IMR-90 (cell line): ENCODE measurements at places on chromosomes 12 and 14.

- no peak for DNase-seq
Measured at GRCh38 chr12:39227218-39227617, 215.7 kb downstream of the KIF21A start.

DNA sequence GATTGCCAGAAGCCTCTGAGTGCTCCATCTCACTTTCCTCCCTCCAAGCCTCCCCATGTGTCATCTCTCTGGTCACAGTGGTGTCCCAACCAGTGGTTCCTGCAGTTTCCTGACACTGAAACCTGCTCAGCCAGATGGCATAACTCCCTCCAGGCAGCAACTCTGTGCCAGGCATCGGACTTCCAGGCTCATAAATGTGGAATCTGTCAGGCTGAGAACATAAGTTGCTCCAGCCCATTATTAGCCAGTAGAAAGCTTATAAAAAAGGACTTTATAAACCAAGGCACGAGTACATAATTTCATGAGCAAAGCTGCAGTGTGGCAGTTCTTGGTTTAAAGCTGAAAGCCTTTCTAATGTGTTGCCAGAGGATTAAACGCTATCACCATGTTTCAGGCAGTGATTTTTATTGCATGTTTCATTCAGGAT lies 194.3 kb downstream of the DACT1 start:
- no peak for DNase-seq

DNA sequence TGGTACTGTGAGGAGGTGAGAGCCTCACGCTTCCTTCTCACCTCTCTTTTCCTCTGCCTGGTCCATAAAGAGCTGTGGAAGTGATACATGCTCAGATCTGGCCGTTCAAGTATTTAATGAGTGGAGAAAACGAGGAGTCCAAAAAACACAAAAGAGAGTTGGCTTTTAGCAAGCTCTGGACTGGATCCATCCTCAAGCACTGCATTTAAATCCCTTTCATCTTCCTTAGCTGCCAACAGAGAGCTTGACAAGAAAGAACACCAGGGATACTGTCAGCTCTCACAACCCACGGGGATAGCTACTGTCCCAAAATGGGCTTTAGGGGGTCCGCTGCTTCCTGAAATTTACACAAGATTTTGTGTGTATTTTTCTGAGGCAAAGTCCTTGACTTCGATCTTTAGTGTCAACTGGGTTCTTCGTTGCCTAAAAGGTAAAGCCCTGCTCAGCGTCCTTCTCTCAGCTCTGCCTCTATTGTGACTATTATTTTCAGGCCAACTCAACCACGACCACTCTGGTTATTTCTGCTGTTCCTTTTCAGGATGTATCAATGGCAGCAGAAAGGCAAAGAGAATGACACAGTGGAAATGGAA lies 120.9 kb downstream of the TMTC1 start:
- DNase-seq = no peak

DNA sequence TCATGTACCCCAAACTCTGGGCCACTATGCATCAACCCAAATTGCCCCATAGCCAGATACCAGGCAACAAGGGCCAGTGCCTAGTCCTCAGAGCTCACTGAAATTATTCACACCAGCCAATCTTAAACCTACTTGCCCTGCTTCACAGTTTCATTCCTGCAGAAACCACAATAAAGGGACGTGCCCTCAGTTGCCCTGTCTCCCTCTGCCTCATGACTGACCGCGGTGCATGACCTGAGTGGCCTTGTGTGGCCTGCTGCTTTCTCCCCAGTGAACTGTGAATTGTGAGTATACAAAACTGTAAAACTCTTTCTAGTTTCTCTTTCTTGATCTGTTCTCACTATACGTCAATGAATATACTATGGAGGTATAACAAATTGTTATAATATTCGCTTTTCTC lies 490.9 kb upstream of the MIS18BP1 start:
- no peak for DNase-seq

- peak; percentile 77 for DNase-seq
Measured at GRCh38 chr12:96274331-96274730, 80.2 kb downstream of the ELK3 start.

- no peak for DNase-seq
Measured at GRCh38 chr14:92223025-92223424, 99.9 kb upstream of the SLC24A4 start.

DNA sequence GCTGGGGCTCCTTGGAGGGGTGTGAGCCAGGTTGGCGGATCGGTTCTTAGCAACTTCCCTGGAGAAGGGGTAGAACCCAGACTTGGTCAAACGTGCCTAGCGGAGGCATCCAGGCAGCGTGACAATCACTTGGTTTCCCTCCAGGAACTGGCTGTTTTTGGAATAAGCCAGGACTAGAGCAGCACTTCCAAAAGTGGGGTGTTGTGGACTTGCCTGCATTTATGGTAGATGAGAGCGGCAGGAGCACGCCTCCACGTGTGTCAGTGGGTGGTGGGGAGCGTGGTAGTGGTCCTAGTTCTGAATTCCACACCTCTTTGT lies 2.8 kb downstream of the PRMT8 start:
- DNase-seq = no peak

DNA sequence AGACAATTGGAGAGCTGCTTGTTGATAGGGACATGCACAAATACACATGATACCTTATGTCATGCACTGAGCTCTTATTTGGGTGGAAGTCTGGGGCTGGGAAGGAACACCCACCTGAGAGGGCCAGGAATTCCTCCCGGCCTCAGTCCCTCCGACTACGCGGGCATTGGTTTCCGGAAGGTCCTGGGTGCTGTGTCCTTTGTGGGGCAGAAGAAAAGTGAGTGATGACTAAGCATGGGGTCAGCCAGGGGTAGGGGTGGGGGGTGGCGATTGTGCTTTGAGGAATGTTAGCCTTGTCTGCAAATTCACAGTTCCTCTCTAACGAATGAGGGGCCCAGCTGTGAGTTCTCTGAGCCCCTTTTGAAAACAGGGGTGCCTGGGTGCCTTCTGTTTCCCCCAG lies 798 bp downstream of the CELA1 start:
- DNase-seq = peak; percentile 16

GRCh38 chr14:64841121-64841651 lies 38.5 kb downstream of the SPTB start:
- DNase-seq = peak; percentile 62

DNA sequence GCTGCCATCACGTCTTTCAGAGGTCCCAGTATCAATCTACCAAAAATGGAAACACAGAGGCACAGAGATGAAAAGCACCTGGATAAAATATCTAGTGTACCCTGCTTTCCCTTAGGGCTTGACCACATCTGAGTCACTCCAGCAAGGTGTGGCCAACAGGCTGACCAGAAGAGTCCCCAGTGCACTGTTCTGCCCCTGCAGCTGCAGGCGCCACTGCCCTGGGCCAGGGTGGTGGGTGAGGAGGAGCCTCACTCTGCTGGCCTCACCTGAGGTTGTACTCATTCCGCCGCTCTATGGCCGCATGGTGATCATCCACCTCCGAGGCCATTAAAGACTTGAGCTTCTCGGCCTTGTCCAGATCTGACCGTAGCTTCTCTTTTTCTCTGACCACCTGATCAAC lies 60.4 kb downstream of the NIN start:
- no peak for DNase-seq

GRCh38 chr12:53754633-53755264 lies 3.0 kb upstream of the CISTR start:
- peak; percentile 52 for DNase-seq

DNA sequence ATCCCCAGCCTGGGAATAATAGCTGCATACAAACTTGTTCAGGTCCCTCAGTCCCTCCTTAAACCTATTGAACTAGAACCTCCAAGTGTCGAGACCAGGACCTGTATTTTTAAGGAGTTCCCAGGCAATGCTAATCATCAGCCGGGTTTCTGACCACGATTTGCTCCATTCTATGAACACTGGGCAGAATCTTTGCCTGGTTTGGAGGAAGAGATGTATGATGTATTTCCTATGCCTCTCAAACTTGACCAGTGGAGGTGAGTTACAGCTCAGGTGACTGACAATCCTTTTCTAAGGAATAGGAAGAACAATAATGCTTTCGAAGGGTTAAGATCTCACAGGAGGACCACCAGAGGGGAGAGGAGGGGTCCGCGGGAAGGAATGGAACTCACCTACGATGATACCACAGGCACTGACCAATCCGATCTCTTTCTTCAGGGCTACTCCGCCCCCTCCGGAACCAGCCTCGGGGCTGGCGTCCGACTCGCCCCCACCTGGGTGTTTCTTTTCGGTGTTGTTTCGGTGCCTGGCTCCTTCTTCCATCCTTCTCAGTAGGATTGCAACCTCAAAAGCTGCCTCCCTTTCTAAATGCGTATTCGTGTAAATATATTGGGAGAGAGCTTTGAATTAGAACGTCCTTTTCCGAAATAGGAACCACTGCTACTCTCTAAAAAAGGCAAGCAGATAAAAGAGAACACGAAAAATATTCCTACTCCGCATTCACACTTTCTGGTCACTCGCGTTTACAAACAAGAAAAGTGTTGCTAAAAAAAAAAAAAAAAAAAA lies 895 bp downstream of the SLC7A8 start:
- no peak for DNase-seq

- DNase-seq = peak; percentile 67
Measured at GRCh38 chr12:70733385-70733784, 96.2 kb upstream of the PTPRB start.

DNA sequence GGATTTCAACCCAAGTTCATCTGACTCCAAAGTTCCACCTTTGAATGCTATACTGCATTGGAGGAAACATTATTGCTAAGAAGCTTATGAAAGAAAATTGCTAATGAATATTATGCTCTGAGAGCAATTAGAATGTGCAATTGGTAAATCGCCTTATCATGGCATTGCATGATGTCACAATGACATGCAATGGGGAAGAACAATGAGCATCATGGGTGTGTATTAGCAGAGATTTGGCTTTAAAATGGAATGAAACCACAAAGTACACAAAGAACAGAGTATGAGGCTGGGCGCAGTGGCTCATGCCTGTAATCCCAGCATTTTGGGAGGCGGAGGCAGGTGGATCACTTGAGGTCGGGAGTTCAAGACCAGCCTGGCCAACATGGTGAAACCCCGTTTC lies 34.7 kb downstream of the FOS start:
- no peak for DNase-seq

DNA sequence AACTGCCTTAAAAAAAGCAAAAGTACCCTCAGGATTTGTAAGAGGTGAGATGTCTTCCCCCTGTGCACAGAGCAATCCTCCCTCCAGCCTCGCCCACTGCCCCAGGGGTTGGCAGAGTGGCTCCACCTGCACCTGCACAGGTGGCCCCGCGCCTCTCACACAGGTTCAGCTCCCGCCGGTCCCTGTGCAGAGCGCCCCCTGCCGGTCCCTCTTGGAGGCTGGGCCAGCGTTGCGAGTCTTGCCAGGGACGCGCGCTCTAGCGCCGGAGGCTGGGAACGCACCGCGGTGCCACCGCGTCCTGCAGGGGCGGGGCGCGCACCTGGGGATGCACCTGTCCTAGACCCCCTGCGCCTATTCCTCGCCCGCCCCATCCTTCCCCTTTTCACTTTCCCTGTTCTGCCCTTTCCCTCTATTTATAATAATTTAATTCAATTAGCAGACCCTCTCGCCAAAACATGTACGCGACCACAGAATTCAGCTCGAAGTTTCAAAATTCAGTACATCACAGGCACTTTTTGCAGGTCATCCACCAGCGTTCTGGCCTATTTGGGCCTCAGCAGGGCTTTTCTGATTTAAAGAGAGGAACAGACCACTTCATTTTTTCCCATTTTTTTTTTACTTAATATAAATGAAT lies 618.6 kb downstream of the AACS start:
- no peak for DNase-seq

DNA sequence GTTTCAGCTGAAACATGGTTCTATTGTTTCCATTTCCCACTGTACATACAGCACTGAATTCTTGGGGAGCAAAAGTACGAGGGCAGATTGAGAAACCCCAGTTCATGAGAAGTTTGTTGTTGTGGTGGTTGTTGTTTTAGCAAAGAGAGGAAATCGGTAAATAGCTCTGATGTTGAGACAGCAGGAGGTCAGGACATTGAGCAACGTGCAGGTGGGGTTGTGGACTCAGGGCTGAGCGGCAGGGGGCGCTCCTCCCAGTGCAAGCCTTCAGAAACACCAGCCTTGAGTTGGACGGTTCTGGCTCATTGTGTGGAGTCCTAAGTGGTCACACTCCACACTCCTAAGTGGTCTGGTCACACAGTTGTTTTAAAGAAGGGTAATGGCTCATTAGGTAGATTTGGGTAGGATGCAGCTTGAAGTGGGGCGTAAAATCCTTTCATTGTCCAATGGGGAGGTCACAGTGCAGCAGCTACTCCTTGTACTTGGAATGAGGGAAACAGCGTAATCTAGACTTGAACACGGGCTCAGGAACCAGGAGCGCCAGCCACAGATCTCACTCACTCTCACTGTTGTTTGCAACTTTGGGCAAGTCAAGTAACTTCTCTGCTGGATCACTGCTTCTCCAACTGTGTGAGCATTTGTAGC lies 14.5 kb upstream of the PWP1 start:
- DNase-seq = peak; percentile 7

DNA sequence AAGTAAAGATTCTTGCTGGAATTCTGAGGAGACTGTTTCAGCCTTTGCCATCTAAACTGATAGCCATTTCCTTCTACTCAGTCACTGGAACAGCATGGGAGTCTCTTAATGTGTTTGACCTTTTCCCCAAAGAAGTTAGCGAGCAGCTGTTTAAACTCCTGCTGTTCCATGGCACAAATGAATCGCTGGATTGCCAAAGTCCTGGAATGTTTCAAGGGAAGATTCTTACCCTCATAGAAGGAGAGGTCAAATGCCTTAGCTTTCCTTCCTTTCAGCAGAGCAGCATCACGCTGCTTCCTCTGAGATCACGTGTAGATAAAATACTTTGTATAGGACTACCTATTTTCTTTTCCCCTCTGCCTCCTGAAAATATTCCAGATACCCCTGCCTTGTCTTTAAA lies 10.5 kb upstream of the NR2C1 start:
- peak; percentile 89 for DNase-seq

GRCh38 chr14:20343092-20343861 lies at the start of gene PARP2:
Gene PARP2, plus strand, starts transcription at chr14:20343635. Its CDS starts 7 bp downstream, at chr14:20343642.
- peak; percentile 99 for DNase-seq
